ENCODE measurements at places on chromosomes 13 and 19.

DNA sequence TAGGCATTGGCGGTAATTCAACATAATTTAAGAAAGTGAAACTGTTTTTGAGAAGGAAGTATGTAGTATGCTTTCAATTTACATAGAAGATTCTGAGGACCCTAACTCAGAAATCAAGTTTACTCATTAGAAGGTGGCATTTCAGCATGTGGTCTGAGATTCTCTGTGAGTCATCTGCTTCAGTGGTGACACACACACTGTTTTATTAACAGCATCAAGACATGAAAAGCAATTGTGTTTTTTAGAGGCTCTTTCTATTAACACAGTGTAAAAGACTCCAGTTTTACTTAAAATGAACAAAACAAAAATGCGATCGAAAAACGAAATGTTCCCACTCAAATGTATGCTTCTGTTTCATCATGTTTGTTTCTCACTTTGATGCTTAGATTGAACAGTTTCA lies 802.1 kb upstream of the SLITRK6 start:
- DNase-seq: no peak

DNA sequence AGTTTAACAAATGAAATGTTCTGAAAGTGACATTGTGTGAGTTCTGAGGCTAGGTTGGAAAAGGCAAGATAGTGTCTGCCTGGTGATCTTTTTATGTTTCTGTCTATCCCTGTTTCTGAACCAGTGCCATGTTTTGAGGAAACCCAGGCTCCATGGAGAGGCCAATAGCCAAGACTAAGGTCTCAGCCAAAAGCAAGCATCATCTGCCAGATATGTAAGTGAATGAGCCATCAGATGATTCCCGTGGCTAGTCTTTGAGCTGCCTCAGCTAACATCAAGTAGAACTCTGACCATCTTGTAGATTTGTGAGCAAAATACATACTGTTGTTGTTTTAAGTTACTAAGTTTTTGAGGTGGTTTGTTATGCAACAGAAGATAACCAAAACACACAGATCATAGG lies 19.6 kb upstream of the CCNA1 start:
- DNase-seq: no peak

GRCh38 chr19:51714848-51715247 lies 8.9 kb downstream of the HAS1 start:
- no peak for DNase-seq

- DNase-seq: no peak
These were observed 881 bp downstream of the GEMIN7 start for GRCh38 chr19:45079911-45080370.

DNA sequence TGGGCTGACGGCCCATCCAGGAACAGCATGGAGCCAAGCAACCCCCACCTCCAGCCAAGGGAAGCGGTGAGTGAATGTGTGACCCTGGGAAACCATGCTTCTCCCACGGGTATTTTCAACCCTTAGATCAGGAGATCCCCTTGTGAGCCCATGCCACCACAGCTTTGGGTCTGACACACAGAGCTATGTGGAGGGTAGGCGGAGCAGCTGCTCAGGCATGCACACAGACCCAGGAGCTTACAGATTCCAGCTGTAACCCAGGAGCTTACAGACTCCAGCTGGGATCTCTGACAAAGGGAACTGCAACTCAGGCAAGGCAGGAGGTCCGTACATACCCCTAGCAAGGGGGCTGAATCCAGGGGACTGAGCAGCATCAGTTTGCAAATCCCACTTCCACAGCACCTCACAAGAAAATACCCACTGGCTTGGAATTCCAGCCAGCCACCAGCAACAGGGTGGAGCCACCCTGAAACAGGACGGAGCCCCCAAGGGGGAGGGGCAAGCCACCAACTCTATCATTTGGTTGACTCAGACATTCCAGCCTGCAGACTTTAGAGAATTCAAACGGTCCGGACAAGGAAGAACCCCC lies 40.8 kb upstream of the RFXAP start:
- DNase-seq: no peak

- no peak for DNase-seq
These were observed 34.5 kb upstream of the ARHGEF7 start for GRCh38 chr13:111080642-111081041.

DNA sequence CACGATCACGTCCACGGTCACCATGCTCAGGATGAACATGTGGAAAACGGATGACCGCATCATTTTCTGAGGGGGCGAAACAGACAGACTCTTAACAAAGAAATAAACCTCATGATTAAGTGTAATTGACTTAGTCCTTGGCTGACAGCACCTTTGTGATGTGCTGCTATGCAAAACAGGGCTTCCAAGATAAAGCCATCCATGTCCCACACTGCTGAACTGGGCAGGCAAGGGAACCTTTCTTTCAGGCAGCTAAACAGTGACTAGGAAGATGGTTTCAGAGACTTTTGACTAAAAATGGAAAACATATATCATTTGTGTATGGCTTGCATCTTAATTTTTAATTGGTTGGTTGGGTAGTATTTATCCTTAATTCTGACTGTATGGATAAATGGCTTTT lies 157.8 kb downstream of the NALCN start:
- DNase-seq: no peak
